Fibroblast of skin of back (primary cell): ENCODE measurements at places on chromosomes 7 and 10.

DNA sequence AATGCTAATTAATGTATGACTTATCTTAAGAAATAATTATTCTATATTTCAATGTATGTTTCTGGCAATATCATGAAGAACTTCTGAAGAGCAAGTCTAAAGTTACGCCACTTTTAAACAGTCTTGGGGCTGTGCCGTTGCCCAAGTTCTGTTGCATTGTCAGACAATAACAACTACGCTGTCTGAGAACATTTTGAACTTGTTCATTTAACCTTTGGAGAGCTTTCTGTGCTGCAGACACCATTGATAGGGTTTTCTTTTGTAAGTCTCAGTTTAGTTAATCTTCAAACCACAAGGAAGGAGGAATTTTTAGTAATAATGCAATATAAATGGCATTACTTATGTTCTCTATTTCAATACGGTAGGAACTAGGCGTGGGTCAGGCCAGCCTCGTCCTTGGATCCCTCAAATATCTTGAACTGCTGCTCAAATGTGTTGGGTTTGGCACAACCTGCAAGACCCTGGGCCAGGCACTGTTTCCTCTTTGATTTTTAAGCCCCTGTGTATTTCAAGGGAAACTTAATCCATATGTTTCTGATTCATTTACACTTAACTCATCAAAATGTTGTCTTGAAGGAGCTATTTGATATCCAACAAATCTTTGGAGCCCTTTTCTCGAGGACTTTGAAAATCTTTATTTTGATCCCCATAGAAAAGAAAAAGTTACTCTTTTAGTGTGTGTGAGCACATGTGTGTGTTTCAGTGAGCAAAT is 215.5 kb downstream of the INHBA start:
- no peak for DNase-seq

GRCh38 chr10:26799342-26799741 is 61.4 kb downstream of the ABI1 start:
- no peak for DNase-seq

GRCh38 chr10:77401683-77402082 is 235.9 kb downstream of the KCNMA1 start:
- no peak for DNase-seq

GRCh38 chr10:93711891-93712290 is 9.5 kb upstream of the FRA10AC1 start:
- peak; percentile 6 for DNase-seq

DNA sequence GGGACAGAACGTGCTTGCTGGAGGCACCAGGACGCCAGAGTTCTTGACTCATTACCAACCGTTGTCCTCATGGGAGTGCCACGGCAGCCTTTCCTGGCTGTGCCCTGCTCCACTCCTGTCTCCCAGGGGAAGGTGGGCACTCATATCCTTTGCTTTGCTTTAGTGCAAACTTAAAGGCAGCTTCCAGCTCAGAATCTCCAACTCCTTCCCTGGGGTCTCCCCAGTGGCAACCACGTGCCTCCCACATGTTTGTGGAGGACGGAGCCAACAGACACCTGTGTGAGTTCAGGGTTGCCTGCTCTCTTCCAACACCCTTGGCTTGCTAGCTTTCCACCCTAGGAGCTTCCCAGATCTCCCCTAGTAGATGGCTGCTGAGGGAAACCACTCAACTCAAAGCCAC is 52.0 kb upstream of the HMX3 start:
- DNase-seq: no peak

- DNase-seq: no peak
Observed at GRCh38 chr10:86261470-86261869, 105.1 kb downstream of the GRID1 start.

GRCh38 chr7:28410628-28411531 is 1.4 kb upstream of the CREB5 start:
- DNase-seq: peak; percentile 55

- DNase-seq: no peak
Observed at GRCh38 chr7:155362380-155363145, 64.9 kb downstream of the INSIG1 start.

GRCh38 chr7:27677912-27678612 is 15.4 kb upstream of the HIBADH start:
- peak; percentile 99 for DNase-seq

GRCh38 chr7:56074371-56074791 is 10.3 kb downstream of the SUMF2 start:
- peak; percentile 78 for DNase-seq

DNA sequence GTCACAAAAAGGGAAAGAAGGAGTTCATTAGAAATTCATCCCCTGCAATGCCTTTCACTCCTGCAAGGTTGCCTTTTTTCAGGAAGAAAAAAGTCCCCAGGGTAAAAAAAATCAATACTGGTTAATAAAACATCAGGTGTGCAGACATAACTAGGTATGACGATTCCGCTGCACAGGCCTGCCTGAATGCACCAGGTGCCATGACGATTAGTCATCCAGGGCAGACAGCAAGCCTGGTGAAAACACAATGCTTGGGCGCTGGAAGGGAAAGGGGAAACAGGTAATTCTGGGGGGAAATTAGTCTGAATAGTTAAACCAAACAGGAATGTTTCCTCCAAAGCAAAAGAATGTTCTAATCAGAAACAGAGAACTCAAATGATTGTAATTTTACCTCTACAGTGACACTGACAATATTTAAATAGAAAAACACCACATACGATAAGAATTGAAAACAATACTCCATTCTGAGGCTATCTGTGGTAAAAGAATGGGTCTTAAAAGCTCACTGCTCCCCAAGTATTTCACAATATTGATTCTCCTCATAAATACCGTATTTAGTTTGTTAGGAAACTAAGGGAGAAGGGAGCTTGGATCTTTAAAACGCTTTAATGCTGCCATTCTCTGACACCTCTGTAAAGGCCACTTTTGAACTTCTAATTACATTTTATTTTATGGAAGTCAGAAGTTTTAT is 45.2 kb downstream of the VPS41 start:
- no peak for DNase-seq

DNA sequence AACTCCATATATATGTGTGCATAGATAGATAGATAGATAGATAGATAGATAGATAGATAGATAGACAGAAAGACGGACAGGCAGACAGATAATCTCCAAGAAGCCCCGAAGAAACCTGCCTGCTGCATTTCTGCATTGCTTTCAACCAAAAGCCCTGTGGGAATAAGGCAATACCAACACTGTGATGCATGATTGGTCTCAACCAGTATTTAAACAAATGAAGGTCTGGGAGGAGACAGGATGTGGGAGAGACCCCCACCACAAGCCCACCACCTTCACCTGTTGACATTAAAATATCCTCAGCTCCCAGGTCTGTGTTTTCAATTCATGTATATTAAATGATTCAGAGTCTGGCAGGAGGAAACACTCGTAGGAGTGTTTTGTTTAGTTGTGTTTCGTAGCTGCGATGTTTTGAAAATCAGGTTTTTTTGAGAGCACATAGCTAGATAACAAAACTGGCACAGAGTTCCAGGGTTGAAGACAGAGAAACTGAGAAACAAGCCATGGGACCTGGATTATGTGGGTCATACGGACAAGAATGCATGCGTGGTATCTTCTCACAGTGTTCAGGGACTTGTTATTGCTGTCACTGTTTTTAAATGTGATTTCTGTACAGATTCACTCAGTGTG is 200.7 kb upstream of the AHR start:
- DNase-seq: no peak

DNA sequence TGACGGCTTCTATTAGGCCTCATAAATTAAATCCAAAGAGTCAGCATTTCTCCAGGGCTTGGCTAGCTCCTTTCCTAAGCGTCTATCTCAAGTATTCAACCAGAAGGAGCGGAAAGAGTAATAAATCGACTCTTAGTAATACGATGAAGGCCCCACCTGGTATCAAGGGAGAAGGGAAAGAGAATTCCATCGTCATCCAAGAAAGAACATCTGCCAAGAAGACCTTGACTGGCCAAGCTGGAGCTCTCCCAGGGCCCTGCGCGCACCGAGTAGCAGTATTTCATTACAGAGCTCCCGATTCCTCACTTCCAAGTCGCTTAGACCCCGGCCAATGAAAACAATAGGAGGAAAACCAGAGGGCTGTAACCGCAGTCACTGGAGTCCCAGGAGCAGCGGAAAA is 178.0 kb upstream of the FRMD4A start:
- no peak for DNase-seq

DNA sequence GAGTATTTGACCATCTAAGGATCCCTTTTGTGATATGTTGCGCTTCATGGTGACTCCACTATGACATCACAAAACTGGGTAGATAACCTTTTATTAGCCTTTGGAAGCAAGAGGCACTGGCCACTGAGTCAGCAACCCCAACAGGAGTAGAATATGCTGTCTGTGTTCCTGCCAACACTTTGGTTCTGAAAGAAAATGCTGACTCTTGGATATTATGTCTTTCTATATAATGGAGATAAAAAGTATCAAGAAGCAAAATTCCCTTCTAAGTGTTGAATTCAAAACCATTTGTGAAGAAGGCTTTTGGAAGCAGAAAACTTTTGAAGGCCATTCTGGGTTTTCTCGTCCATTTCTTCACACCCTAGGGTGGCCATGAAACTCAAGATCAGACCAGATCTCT is 346.2 kb upstream of the LRGUK start:
- DNase-seq: no peak

DNA sequence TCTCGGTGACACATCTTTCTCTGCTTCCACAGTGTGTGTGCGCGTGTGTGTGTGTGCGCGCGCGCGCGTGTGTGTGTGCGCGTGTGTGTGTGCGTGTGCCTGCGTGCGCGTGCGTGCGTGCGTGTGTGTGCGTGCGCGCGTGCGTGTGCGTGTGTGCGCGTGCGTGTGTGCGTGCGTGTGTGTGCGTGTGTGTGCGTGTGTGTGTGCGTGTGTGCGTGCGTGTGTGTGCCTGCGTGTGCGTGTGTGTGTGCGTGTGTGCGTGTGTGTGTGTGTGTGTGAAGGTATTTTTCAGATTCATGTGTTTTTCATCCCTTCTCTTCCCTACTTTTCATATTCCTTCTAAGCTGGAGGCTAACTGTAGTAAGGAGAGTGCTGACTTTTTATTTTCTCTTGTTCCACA is 148.4 kb downstream of the CREB5 start:
- no peak for DNase-seq

DNA sequence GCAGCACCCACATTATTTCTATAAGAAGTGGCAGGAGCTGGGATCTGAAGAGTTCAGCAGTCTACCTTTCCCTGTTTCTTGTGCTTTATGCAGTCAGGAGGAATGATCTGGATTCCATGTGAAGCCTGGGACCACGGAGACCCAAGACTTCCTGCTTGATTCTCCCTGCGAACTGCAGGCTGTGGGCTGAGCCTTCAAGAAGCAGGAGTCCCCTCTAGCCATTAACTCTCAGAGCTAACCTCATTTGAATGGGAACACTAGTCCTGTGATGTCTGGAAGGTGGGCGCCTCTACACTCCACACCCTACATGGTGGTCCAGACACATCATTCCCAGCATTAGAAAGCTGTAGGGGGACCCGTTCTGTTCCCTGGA is 874 bp upstream of the RBP3 start:
- no peak for DNase-seq

DNA sequence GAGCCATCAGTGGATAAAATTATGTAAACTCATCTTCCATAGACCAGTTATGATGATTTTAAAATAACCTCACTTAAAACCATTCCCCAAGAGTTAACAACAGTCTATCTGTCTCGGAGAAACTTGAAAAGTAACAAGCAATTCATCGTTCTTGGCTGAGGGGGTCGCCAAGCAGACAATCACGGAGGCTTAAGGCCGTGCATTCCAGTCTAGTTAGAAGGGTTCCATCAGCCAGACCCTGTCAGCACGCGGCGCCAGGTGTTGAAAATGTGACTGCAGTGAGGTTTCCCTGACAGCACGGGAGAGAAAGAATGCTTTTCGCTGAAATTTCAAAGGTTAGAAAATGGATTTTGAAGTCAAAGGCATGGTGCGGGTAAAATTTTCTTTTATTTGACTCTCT is 1025.0 kb upstream of the CELF2 start:
- DNase-seq: no peak

- peak; percentile 55 for DNase-seq
Observed at GRCh38 chr10:125209591-125210355, 49.4 kb upstream of the CTBP2 start.
